ENCODE measurements at places on chromosomes 5 and 9. TPM values are rescaled to one million over a fixed set of nuclear protein-coding genes. Genes with fewer than 3 reads are reported as not detected.

Gene EPB41L4A
- 10.6 TPM for total RNA-seq

- no peak for DNase-seq
- H3K4me1 ChIP-seq, result peaks cover 14% of the 10 kb centered on the region
- no peak overlapping the region for H3K4me3 ChIP-seq
Measured at GRCh38 chr5:147481376-147481775, 28.5 kb downstream of the DPYSL3 start.

DNA sequence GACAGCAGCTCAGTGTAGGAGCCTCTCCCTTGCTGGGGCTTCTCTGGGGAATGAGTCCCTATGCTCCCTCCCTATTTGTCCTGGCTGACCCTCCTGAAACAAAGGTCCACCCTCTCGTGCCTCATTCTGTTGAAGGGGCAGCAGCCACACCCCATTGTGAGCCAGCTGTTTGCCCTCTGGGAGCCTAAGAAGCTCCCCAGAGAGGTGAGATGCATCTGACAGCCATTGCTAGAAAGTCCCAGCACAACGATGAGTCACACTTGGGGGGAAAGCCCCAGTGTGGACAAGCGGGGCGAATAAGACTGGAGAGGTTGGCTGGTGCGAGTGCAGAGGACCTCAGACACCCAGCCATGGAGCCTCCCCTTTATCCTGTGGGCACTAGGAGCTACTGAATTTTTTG is 101.4 kb downstream of the PPARGC1B start:
- no peak for DNase-seq
- H3K4me3 ChIP-seq, result no peak overlapping the region
- peaks cover 37% of the 10 kb centered on the region for H3K36me3 ChIP-seq
- H3K27me3 ChIP-seq, result no peaks in the 10 kb centered on the region
- no peak overlapping the region for H3K27ac ChIP-seq

- H3K27ac ChIP-seq, result no peak overlapping the region
- peaks cover 57% of the 10 kb centered on the region for H3K4me1 ChIP-seq
- H3K4me3 ChIP-seq, result no peak overlapping the region
- no peaks in the 10 kb centered on the region for H3K36me3 ChIP-seq
Measured at GRCh38 chr5:139693676-139694364, 45.7 kb downstream of the CXXC5 start.

DNA sequence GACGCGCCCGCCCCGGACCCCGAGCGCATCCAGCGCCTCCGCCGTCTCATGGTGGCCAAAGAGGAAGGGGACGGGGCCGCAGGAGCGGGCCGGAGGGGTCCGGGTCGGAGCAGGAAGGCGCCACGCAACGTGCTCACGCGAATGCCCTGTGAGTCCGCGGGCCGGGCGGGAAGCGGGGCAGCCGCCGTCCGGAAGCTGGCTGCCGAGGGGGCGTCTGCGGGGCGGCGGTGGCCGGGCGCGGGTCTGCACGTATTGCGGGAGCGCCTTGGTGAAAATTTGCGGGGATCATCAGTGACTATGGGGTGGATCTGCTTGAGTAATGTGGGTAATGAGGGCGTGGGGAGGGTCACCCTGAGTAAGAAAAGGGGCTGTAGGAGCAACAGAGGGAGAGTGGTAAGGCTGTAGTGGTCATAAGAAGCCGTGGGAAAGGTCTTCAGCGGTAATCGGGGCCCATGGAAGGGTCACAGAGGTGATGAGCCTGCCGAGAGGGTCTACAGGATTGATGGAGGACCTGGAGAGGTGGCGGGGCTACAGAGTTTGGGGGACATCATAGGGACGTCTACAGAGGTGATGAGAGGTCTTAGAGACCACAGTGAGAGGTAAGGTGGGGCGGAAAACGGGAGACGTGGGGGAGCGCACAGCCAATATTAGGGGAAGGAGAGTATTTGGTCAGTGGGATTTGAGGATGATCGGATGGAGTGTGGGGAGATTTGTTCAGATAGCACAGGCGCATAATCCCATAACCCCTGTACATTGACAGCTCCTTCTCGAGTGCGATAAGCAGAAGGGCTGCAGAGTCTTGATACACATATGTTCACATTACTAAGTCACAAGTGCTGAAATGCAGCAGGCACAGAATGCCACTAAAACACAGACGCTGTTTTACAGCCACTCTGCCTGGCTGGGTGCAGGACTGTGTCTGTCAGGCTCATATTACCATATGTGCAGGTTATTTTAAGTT is 819 bp downstream of the LSM11 start:
- no peaks in the 10 kb centered on the region for H3K27me3 ChIP-seq
- H3K27ac ChIP-seq, result no peak overlapping the region
- peaks cover 10% of the 10 kb centered on the region for H3K4me1 ChIP-seq
- peak overlapping the region; percentile 91 for H3K4me3 ChIP-seq

- no peaks in the 10 kb centered on the region for H3K36me3 ChIP-seq
- H3K4me3 ChIP-seq, result no peak overlapping the region
- no peak for DNase-seq
- H3K27me3 ChIP-seq, result peaks cover 44% of the 10 kb centered on the region
- H3K27ac ChIP-seq, result no peak overlapping the region
Measured at GRCh38 chr9:137438591-137439157, 2.5 kb downstream of the ENTPD8 start.

GRCh38 chr9:134898319-134898718 is 17.7 kb downstream of the FCN2 start:
- no peaks in the 10 kb centered on the region for H3K27me3 ChIP-seq
- no peaks in the 10 kb centered on the region for H3K36me3 ChIP-seq
- H3K4me3 ChIP-seq, result no peak overlapping the region

Gene SPINK4
- total RNA-seq, result not detected

- H3K27me3 ChIP-seq, result no peaks in the 10 kb centered on the region
- no peaks in the 10 kb centered on the region for H3K36me3 ChIP-seq
- DNase-seq, result no peak
- no peaks in the 10 kb centered on the region for H3K4me1 ChIP-seq
Measured at GRCh38 chr5:109844695-109845094, 155.0 kb downstream of the MAN2A1 start.

Gene PCDHB12
- total RNA-seq, result 0.67 TPM

Gene MYORG
- 50.4 TPM for total RNA-seq

Gene CCDC152
- total RNA-seq, result 1.1 TPM

DNA sequence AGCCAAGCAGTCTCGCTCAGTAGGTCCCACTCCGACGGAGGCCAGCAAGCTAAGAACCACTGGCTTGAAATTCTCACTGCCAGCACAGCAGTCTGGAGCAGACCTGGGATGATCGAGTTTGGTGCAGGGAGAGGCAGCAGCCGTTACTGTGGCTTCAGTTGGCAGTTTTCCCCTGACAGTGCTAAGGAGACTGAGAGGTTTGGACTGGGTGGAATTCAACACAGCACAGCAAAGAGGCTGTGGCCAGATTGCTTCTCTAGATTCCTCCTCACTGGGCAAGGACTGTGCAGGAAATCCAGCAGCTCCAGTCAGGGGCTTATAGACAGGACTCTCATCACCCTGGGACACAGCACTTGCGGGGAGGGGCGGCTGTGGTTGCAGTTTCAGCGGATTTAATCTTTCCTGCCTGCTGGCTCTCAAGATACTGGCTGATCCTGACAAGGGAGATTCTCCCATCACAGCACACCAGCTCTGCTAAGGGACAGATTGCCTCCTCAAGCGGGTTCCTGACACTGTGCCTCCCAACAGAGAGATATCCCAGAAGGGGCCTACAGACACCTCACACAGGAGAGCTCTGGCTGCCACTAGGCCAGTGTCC is 122.1 kb downstream of the YIPF5 start:
- no peaks in the 10 kb centered on the region for H3K4me1 ChIP-seq
- H3K4me3 ChIP-seq, result no peak overlapping the region
- no peak for DNase-seq
- H3K27me3 ChIP-seq, result no peaks in the 10 kb centered on the region
- no peaks in the 10 kb centered on the region for H3K36me3 ChIP-seq

Gene IL31RA
- not detected for total RNA-seq
